ENCODE measurements at places on chromosomes 11 and 22. TPM values are rescaled to one million over a fixed set of nuclear protein-coding genes. Genes with fewer than 3 reads are reported as not detected.

The OR4A5 gene
- total RNA-seq: not detected

DNA sequence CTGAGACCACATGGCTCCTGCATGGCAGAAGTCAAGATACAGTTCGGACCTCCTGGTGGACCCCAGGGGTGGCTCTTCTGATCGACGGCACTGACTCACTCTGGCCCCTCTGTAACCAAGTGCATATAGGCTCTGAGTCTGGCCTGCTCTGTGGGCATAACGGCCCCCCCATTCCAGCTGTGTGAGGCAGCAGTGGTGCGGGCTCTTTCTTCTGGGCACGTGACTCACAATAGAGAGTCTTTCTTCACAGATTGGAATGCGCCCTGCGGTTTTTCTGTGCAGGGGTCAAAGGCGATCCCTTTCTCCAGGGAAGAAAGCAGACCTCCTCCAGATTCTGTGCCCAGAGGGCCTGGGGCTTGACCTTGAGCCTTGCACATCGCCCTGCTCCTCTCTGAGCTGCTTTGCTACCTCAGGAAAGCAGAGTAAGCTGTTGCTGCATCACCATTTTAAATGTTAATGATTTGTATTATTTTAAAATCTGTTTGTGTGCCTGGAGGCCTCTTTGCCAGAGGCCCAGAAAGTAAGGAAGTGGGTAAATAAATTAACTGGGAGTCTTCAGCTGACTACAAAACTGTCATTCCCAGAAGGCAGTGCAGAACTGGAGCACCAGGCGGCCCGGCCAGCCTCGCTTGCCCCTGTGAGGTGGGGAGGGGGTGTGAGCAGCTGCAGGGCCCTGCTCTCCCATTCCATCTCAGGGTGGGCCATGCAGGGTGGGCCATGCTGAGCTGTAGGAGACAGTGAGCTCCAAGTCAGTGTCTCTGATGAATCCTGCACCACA is 199.0 kb downstream of the GRIK4 start:
- DNase-seq: peak; percentile 73
- no peak overlapping the region for H3K4me3 ChIP-seq
- peak overlapping the region; percentile 26 for H3K27ac ChIP-seq
- no peaks in the 10 kb centered on the region for H3K36me3 ChIP-seq
- no peaks in the 10 kb centered on the region for H3K27me3 ChIP-seq

GRCh38 chr11:126317756-126318573 is 14.1 kb downstream of the DCPS start:
- peak; percentile 67 for DNase-seq
- no peaks in the 10 kb centered on the region for H3K27me3 ChIP-seq
- H3K4me1 ChIP-seq: peaks cover 24% of the 10 kb centered on the region
- H3K36me3 ChIP-seq: no peaks in the 10 kb centered on the region

- H3K36me3 ChIP-seq: no peaks in the 10 kb centered on the region
- H3K27me3 ChIP-seq: no peaks in the 10 kb centered on the region
- no peak for DNase-seq
- H3K4me3 ChIP-seq: no peak overlapping the region
- peaks cover 7% of the 10 kb centered on the region for H3K4me1 ChIP-seq
- no peak overlapping the region for H3K27ac ChIP-seq
Observed at GRCh38 chr22:25626624-25626990, 62.1 kb downstream of the GRK3 start.

The INS gene
- total RNA-seq: not detected

GRCh38 chr11:36385121-36385970 is 89.3 kb downstream of the PRR5L start:
- H3K27me3 ChIP-seq: no peaks in the 10 kb centered on the region
- H3K27ac ChIP-seq: peak overlapping the region; percentile 38
- peak; percentile 78 for DNase-seq
- peaks cover 59% of the 10 kb centered on the region for H3K36me3 ChIP-seq
- H3K4me1 ChIP-seq: peaks cover 44% of the 10 kb centered on the region
- no peak overlapping the region for H3K4me3 ChIP-seq

The HEPN1 gene
- not detected for total RNA-seq

DNA sequence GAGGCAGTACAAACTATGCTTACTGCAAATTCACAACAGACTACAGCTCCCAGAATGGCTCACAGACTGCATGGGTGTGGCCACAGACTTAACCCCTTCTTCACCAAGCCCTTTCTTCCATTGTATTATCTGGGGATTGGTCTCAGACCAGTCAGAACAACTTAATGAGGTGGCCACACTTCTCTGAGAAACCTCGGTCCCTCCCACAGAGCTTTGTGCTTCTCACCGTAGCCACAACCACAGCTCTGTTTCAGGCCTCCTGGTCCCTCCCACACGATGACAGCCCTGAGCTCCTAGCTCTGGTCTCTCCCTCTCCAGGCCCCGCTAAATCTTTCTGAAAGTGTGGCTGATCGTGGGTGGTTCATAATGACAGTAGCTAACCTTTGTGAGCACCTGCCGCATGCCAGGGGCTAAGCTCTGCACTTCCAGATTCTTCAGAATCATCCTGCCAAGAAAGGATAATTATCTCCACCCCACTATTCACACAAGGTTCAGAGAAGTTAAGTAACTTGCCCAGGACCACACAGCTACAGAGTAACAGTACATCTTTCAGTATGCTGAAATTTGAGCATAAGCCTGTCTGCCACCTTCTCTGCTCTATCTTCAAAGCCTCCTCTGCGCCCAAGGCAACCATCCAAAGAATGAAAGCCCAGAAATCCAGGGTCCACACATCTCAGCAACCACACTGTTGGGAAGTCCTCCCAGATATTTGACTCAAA is 5.4 kb downstream of the PDE2A start:
- no peaks in the 10 kb centered on the region for H3K4me1 ChIP-seq
- peaks cover 8% of the 10 kb centered on the region for H3K27me3 ChIP-seq
- no peak overlapping the region for H3K4me3 ChIP-seq

The TPH1 gene
- not detected for total RNA-seq

The IFITM10 gene
- not detected for total RNA-seq

GRCh38 chr22:46053563-46054090 is 76.7 kb upstream of the WNT7B start:
- peak overlapping the region; percentile 63 for H3K4me3 ChIP-seq
- H3K36me3 ChIP-seq: no peaks in the 10 kb centered on the region
- H3K4me1 ChIP-seq: peaks cover 70% of the 10 kb centered on the region
- no peaks in the 10 kb centered on the region for H3K27me3 ChIP-seq
- DNase-seq: peak; percentile 87

DNA sequence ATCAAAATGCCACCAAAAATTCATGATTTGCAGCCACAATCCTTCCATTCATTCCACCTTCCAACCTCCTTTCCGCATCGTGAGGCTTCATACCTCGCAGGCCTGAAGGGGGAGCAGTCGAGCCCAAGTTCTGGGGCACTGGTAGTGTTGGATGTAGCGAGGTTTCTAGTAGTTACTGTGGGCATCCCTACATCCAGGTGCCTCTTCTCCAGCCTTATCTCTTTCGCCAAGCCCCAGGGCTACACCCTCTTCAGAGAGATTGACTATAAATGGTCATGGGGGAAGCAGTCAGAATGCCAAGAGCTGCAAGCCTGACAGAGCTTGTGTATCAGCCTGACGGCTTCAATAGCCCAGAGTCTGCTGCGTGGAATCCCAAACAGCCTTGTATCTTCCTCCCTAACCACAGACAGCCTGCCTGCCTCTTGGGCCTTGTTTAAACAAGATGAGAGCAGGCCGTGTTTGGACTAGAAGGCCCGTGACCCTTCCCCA is 28.9 kb downstream of the CLMP start:
- no peak overlapping the region for H3K27ac ChIP-seq
- no peaks in the 10 kb centered on the region for H3K36me3 ChIP-seq
- peaks cover 13% of the 10 kb centered on the region for H3K4me1 ChIP-seq

DNA sequence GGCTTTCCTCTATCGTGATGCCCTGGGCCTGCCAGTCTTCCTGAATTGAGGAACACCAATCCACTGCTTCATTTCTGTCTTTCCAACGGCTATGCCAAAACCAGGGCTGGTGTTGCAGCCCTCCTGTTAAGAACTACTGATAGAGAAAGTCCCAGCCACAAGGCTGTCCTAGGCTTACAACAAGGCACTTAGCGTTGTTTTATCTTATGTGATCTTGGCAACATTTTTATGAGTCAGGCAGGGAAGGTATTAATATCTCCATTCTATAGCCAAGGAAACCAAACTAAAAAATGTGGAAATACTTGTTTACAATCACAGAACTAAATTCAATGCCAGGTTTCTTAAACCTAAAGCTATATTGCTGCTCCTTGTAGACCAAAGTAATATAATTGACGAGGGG is 89.9 kb upstream of the AMOTL1 start:
- H3K4me3 ChIP-seq: no peak overlapping the region
- no peak overlapping the region for H3K27ac ChIP-seq
- DNase-seq: no peak
- H3K4me1 ChIP-seq: no peaks in the 10 kb centered on the region
- no peaks in the 10 kb centered on the region for H3K36me3 ChIP-seq
- no peaks in the 10 kb centered on the region for H3K27me3 ChIP-seq

The TTLL1 gene
- 25.8 TPM for total RNA-seq

DNA sequence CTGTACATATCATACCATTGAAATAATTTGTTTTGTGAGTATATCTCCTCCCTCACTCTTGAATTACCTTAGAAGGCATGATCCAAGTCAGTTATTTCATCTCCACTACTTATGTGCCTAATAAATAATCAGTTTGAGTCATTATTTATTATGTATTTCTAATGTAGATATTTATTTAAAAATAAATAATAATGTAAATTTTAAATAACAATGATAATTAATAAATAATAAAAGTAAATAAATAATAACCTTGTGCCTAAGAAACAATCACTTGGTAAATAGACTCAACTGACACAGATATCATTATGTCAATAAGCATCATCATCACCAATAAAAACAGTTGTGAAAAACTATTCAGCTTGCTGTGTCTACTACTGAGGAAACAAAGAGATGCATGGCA is 213.8 kb downstream of the CNTN5 start:
- no peak overlapping the region for H3K27ac ChIP-seq
- H3K4me1 ChIP-seq: no peaks in the 10 kb centered on the region

GRCh38 chr11:5580577-5580976 is at the start of gene OR52B6:
TSS of gene OR52B6 (plus strand) at chr11:5580877. CDS start at chr11:5580877, 0 bp downstream.
- H3K4me1 ChIP-seq: no peaks in the 10 kb centered on the region
- DNase-seq: no peak
- H3K27ac ChIP-seq: no peak within 1 kb of the TSS
- H3K36me3 ChIP-seq: no peaks in the 10 kb centered on the region
- H3K27me3 ChIP-seq: 0 out of 2 replicates have a peak, but pooled peaks cover 5% of the 10 kb centered on the region
- H3K4me3 ChIP-seq: no peak within 1 kb of the TSS

DNA sequence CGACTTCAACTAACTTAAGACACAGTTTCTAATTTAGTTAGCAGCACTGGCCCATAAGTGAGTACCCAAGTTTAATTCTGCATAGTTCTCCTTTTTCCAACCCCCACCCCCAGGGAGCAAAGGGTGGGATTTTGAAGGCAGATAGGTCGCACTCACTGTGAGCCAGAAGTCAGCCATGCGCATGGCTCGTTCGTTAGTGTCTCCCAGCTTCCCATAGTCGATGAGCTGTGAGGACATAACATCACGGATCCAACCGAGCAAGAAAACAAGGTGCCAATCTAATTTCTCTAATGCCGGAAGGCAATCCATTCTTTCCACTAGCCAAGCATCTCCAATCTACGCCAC is 577 bp downstream of the MRPL17 start:
- DNase-seq: no peak
- peaks cover 20% of the 10 kb centered on the region for H3K36me3 ChIP-seq
- peak overlapping the region; percentile 69 for H3K4me3 ChIP-seq

- H3K27me3 ChIP-seq: no peaks in the 10 kb centered on the region
- no peaks in the 10 kb centered on the region for H3K36me3 ChIP-seq
- peaks cover 44% of the 10 kb centered on the region for H3K4me1 ChIP-seq
- H3K27ac ChIP-seq: no peak overlapping the region
- H3K4me3 ChIP-seq: no peak overlapping the region
Observed at GRCh38 chr11:9616858-9617257, 43.4 kb downstream of the WEE1 start.

DNA sequence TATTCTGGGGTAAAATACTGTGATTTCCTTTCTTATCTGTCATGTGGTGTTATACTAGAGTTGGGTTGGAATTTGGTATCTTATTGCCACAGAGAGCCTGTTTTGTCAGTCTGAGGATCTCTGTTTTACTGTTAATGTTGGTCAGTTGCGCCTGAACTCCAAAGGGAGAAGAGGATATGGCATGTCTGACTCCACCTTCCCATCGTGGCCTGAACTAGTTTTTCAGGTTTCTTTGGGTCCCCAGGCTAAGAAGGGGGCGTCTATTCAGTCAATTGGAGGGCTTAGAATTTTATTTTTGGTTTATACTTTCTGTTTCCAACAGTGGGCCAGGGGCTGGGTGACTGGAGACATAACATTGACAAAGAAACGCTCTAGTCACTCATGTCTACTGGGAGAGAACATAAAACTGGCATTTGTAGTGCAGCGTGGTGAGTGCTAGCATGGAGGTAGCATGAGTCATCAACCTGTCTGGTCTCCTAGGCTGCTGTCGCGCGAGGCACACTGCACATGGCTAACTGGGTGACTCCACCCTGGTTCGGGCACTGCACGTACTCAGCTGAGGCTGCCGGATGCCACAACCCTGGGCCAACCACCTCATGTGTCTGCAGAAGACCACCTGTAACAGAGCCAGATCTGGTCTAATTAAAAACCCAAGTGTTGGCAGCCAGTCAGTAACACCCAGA is 120.1 kb upstream of the OR9Q1 start:
- H3K27ac ChIP-seq: no peak overlapping the region
- no peaks in the 10 kb centered on the region for H3K27me3 ChIP-seq
- H3K4me3 ChIP-seq: no peak overlapping the region
- no peaks in the 10 kb centered on the region for H3K36me3 ChIP-seq

GRCh38 chr22:48844056-48844675 is 983.5 kb downstream of the BRD1 start:
- H3K27me3 ChIP-seq: no peaks in the 10 kb centered on the region
- H3K27ac ChIP-seq: no peak overlapping the region
- DNase-seq: no peak
- H3K4me1 ChIP-seq: no peaks in the 10 kb centered on the region
- H3K36me3 ChIP-seq: no peaks in the 10 kb centered on the region

- no peak overlapping the region for H3K4me3 ChIP-seq
- no peak overlapping the region for H3K27ac ChIP-seq
- H3K36me3 ChIP-seq: peaks cover 7% of the 10 kb centered on the region
- no peaks in the 10 kb centered on the region for H3K4me1 ChIP-seq
- no peaks in the 10 kb centered on the region for H3K27me3 ChIP-seq
- DNase-seq: no peak
Observed at GRCh38 chr11:66151273-66151672, 81.2 kb downstream of the PACS1 start.

The RAG2 gene
- not detected for total RNA-seq

The CCDC188 gene
- 0.84 TPM for total RNA-seq

The SUSD2 gene
- 0.05 TPM for total RNA-seq

- DNase-seq: peak; percentile 67
- H3K27me3 ChIP-seq: no peaks in the 10 kb centered on the region
- peaks cover 19% of the 10 kb centered on the region for H3K4me1 ChIP-seq
- H3K36me3 ChIP-seq: no peaks in the 10 kb centered on the region
Observed at GRCh38 chr22:35313311-35314121, 13.8 kb downstream of the TOM1 start.

All from SJSA1 (cell line).